ENCODE measurements at places on chromosomes 12 and 14.
A peak's percentile ranks its signal among the peaks of the same experiment; 100 is the strongest.

DNA sequence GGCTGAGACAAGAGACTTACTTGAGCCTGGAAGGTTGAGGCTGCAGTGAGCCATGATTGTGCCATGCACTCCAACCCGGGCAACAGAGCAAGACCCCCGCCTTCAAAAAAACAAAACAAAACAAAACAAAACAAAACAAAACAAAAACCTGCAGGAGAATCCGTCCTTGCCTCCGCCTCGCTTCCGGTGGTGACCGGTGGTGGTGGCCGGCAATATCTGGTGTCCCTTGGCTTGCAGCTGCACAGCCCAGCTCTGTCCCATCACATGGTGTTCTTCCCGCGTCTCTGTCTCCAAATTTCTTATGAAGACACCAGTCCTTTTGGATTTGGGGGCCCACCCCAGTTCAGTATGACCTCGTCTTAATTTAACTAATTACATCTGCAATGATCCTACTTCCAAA is 10.0 kb downstream of the SMIM41 start:
- DNase-seq = no peak

GRCh38 chr14:34175574-34175973 is 224.7 kb upstream of the EGLN3 start:
- no peak for DNase-seq

- no peak for DNase-seq
Observed at GRCh38 chr14:79111987-79112501, 941.9 kb downstream of the NRXN3 start.

DNA sequence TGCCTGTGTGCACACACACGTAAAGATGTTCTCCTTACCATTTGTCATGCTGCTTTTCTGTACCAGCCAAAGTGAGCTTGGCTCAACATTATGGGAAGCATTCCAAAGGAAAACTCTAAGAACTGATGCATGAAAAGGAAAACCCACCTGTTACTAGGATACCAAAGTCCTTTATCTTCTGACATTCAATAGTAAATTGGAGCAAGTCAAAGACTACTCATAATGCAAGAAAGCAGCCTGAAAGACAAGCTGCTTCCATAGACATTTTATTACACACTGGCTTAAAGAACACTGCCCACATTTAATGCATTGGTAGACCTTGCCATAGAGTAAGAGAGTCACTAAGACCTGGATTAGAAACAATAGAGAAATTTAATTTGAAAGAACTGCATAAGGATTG is 159.0 kb downstream of the LRIG3 start:
- DNase-seq = no peak

DNA sequence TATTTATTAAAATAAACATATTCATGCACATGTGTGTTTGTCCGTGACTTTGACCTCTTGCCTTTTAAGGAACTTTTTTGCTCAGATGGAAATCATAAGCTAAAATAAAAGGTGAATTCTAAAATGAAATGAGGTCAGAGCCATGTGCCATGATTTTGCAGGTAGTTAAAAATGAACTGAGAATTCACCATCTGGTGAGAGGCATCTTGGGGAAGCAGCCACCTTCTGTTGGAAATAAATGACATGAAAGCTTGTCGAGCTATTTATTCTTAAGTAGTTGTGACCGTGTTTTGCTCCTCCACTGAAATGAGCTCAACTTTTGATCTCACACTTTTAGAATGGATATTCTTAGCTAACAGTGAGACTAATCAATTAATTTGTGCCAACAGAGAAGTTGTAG is 56.8 kb upstream of the CNOT2 start:
- no peak for DNase-seq

DNA sequence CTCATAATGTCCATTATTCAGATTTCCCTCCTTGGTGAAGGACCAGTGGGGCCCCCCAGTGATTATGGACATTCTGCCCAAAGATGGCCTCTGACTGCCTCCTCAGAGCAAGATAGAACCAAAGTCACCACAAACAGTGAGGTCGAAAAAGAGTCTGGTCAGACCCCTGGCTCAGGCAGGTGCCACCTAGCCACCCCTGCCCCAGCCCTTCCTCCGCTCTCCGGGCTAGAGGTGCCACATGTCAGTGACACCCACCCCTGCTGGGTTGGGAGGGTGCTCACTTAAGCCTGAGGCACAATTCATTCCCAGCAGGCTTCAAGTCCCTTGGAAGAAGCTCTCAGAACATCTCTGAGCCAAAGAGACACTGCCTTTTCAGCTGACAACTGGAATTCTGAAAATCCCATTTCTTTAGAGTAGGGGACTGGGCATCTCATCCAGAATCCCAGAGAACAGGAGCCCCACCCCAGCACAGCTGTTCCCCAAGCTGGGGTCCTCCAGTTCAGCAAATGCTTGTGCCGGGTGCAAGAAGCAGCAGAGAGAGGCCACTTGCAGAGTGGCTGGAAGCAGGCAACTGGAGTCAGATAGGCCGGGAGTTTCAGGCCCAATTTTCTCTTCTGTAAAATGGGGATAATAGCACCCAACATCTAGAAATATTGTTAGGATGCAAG is 50.3 kb downstream of the ISCA2 start:
- no peak for DNase-seq

DNA sequence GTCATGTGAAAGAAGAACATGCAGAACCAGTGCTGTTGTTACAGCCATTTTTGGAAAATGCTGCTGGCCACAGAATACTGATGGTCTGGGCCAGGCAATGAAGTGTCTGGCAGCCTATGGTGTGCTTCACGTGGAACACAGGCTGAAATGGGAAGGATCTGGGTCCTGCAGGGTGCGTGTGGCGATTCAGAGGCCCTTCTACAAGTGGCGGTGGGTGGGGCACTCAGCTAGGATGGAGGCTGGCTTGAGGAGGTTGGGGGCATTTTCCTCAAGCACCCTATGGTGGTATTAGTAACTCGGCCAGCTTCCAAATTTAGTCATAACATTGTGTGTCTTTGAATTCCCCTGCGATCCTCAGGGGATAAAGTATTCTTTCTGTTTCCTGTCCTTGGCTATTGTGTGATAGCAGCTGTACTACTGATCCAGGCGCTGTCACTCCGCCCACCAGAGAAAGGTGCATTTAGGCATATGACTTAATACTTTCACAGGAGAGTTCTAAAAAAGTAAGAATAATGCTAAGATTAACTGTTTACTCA is 9.2 kb upstream of the RAD52 start:
- DNase-seq = no peak

DNA sequence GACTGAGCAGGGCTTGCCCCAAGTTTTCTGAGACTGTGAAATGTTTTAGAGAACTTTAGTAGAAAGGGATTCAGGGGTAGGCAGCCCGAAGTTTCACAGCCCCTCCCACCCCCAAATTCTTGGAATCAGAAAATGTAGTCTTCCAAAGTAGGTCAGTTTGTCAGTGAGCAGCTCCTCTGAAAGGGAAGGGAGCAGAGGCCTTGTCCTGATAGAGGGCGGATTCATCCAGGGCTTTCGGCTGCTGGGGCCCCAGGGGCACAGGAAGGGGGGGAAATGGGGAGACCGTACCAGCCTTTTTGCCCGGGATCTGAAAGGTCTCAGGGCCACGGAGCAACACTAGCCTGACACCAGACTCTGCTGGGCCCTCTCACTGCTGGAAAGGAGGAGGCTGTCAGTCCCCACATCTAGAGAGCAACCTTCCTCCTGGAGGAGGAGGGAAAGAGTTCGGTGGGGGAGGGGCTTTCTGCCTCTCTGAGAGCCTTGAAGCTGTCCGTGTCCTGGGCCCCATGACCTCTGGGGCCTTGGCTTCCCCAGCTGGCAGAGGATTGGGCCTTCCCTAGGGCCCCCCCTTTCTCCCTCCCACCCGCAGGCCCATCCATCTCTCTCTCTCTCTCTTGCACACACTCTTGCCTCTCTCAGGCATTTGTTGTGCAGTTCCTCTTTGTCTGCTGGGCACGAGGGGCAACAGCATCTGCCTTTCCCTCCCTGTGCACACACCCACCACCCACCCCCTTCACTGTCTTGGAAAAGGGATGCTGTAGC is at the start of gene IKZF4:
IKZF4 (plus strand) TSS at position 621 of the 762 bp plus-strand sequence. CDS start 451 bp downstream, outside the sequence.
- DNase-seq = no peak

DNA sequence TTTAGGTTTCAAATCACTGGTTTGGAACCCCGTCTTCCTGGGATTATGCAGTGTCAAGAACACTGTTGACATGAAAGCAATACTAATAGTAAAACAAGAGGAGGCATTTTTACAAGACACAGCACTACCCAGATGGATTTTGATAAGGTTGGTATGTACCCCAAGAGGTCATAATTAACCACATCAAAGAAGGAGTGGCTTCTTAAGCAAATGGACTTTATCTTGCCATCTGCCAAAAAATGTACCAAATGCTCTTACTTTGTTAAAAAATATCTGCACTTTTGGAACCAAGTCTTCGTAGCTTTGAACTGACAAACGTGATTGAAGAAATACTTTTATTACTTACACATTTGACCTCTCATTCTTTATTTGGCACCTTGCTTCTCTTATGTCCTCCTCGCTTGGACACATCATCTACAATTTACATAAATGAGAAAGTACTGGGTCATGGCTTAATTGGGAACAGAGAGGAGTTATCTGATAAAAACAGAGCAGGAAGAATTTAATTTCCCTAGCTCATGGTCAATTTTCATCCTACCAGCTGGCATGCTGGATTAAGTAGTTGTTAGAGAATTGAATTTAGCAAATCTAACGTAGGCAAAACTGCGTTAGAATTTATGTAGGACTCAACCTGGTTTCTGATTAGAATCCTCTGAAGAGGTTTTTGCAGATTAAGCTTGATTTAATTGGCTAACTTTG is 54.5 kb upstream of the PRICKLE1 start:
- DNase-seq = no peak

DNA sequence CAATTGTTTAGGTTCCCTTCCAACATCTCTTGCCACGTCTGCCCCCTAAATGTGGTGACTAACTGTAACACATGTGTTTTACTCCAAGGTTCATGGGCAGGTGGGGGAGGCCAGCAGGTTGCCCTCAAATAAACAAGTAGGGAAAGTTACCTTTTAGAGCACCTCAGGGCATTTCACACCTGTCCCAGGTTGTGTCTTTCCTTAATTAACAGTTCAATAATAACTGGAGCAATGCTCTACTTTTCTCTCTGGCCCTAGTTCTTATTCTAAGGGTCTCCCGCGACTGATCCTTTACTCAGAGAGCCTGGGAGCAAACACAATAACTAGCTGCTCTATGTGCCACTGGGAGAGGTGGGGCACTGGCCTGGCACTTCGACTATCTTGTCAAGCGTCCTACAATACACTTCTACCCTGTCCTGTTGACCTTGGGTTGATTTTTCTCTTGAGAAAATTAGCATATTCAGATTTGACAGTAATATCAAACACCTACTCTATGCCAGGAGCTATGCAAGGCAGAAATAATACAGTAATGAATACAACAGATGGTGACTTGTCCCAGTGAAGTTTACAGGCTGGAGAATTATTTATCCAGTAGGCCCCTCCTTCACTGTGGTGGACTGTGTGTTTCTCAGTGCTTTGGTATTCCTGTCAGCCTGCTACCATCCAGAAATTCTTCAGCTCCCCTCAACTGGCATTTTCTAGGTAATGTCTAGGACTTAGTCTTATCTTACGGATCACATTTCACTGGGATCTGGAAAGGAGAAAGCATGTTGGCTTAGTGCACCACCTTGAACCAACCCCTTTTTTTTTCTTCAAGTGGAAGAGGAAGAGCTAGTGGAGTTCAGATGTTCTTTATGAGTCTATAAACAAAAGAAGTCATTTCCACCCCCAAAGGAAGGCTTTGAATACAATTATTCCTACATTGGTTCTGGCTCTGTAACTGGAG is 202.6 kb downstream of the CRADD start:
- DNase-seq = no peak

DNA sequence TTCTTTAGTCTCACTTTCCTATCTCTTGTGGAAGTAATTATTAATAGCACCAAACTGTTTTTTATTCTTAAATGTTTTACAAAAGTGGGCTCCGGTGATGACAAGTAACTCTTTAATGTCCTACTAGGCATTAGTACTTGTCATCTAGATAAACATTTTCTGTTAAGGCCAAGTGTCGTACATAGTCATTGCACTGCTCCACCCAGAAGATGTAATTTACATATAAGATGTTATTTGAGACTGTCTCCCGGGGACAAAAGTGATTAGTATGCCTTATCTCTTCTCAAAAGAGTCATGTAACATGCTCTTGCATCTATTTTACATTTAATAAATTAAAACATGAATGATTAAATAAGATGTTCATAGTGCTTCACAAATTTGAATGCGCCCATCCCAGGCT is 88.4 kb downstream of the FLRT2 start:
- DNase-seq = no peak

GRCh38 chr12:99043319-99043914 is 398.3 kb downstream of the APAF1 start:
- no peak for DNase-seq

- no peak for DNase-seq
Observed at GRCh38 chr14:34888186-34888585, 13.0 kb upstream of the BAZ1A start.

DNA sequence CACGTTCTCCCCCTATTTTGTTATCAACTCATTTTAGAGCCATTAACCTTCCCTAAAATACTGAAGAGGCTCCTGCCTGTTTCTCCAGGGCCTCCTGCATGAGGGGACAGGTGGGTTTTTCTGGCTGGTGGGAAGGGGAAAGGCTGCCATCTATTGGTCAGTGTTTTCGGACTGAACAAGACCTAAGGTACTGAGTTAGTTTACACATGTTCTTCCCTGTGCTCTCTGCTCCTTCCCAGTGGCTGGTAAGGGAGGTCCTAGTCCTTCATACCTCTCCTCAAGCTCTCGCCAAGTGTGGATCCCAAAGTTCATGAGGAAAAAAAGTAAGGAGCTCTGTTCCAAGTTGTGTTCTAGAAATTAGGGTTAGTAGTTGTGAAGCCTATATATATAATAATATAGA is 357.5 kb downstream of the FSCB start:
- no peak for DNase-seq

GRCh38 chr12:256958-257357 is 5.7 kb downstream of the SLC6A13 start:
- DNase-seq = no peak

DNA sequence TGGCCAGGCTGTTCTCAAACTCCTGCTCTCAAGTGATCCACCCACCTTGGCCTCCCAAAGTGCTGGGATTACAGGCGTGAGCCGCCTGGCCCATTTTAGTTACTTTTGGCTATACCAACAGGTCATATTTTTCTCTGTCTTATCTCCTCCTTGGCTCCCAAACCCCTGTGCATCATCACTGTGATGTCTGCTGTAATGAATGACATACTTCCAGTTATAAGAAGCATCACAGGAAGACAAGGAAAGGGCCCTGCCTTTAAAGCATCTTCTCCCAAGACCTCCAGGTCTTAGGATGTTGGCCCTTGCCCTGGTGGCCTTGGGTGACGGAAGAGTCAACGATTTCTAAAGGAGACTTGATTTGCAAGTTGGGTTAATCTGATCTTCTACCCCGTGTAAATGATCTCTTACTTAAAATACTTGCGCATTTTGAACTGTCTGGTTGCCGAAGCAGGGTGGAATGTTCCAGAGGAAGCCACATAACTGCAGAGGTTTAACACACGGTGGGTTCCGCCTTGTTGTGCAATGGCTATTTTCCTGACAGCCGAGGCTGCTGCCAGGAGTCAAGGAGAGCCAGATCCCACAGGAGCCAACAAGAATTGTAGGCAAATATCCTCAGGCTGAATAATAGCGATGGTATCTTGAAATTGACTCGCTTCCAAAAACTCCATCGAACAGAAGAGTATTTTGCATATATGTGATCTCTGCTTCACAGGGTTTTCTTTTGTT is 55.7 kb upstream of the PLXNC1 start:
- no peak for DNase-seq

- DNase-seq = peak; percentile 81
Observed at GRCh38 chr12:50453872-50454271, 50.9 kb upstream of the DIP2B start.

- no peak for DNase-seq
Observed at GRCh38 chr12:129076441-129077320, 223.4 kb downstream of the GLT1D1 start.

All from SK-N-MC (cell line).